ENCODE measurements at places on chromosomes 16 and 17. TPM values are rescaled to one million over a fixed set of nuclear protein-coding genes. Genes with fewer than 3 reads are reported as not detected.

Gene CLDN6
- total RNA-seq: not detected

Gene KRTAP4-1
- not detected for total RNA-seq

Gene SMARCE1
- 83.6 TPM for total RNA-seq

Gene KCNJ12
- 1.9 TPM for total RNA-seq

DNA sequence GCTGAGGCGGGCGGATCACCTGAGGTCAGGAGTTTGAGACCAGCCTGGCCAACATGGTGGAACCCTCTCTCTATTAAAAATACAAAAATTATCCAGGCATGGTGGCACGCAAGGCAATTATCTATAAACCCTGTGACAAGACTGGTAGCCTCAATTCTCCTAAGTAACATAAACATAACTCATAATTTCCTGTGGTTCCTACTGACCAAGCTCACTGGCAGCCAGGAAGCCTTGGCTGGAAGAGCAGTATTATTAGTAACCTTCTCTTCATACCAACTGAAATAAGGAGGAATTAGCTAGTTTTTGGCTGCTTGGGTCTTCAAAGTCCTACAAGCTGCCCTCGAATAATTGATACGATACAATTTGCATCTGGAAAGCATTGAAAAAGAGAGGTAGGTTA, 31.6 kb upstream of the LRRC37A3 start:
- H3K4me1 ChIP-seq: no peaks in the 10 kb centered on the region
- no peaks in the 10 kb centered on the region for H3K27me3 ChIP-seq
- no peak overlapping the region for H3K4me3 ChIP-seq

- H3K27ac ChIP-seq: no peak overlapping the region
- DNase-seq: no peak
- H3K4me1 ChIP-seq: no peaks in the 10 kb centered on the region
- no peaks in the 10 kb centered on the region for H3K36me3 ChIP-seq
- no peaks in the 10 kb centered on the region for H3K27me3 ChIP-seq
These were observed 235.3 kb downstream of the CDH13 start for GRCh38 chr16:82862057-82862456.

GRCh38 chr16:17350207-17350606, 120.6 kb downstream of the XYLT1 start:
- no peak overlapping the region for H3K4me3 ChIP-seq
- H3K27me3 ChIP-seq: no peaks in the 10 kb centered on the region
- H3K4me1 ChIP-seq: peaks cover 56% of the 10 kb centered on the region
- no peak for DNase-seq
- no peaks in the 10 kb centered on the region for H3K36me3 ChIP-seq

DNA sequence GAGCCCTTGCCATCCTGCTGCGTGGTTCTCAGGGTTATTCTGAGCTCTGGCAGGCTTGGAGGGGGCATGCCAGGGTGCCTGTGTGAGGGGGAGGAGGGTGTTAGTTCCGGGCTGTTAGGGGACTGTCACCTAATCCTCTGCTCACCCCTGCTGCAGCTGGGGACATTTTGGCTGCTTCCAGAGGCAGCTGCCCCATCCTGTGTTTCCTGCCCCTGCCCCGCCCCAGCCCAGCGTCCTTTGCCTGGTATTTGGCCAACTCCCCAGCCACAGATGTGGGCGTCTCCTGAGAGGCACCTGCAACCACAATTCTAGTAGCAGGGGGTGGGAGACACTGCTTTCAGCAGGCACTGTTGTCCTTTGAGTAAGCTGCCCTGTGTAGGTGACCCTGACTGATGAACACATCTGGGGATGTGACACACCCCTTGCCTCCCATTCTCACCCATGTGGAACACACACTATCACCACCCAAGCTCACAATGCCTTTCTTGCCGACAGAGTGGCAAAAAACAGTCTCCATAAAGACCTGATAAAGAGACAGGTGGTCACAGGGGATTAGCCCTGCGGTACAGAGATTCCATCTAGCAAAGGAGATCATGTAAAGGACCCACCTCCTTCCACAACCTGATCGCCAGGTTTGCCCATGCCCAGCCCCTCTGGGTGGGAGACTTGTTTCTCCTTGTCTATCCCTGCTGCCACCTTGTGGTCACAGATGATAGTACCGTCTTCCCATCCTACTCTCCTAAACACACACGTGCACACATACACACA, at the start of gene CHRNE:
Gene CHRNE, minus strand, starts transcription at position 48 of the 768 bp plus-strand sequence. Its CDS starts 35 bp downstream, at position 13.
- peaks cover 44% of the 10 kb centered on the region for H3K4me1 ChIP-seq
- DNase-seq: peak; percentile 71
- peak within 1 kb of the TSS; percentile 30 for H3K4me3 ChIP-seq
- H3K36me3 ChIP-seq: no peaks in the 10 kb centered on the region

DNA sequence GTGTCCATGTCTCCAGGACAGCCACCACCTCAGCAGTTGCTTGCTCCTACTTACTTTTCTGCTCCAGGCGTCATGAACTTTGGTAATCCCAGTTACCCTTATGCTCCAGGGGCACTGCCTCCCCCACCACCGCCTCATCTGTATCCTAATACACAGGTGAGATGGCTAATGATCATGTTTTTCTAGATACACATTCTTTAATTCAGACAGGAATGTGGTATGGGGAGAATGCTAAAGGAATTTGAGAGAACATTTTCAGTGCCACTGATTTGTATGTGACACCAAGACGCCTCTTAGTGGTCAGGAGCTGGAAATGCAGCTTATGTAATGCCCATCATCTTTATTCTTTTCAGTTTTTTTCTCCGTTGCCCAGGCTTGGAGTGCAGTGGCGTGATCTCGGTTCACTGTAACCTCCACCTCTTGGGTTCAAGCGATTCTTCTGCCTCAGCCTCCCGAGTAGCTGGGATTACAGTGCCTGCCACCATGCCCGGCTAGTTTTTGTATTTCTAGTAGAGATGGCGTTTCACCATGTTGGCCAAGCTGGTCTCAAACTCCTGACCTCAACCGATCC, 8.9 kb upstream of the RAPGEFL1 start:
- no peaks in the 10 kb centered on the region for H3K27me3 ChIP-seq
- H3K27ac ChIP-seq: peak overlapping the region; percentile 47
- H3K4me1 ChIP-seq: peaks cover 8% of the 10 kb centered on the region
- DNase-seq: no peak

- H3K4me1 ChIP-seq: peaks cover 14% of the 10 kb centered on the region
- H3K36me3 ChIP-seq: peaks cover 10% of the 10 kb centered on the region
- H3K4me3 ChIP-seq: peak overlapping the region; percentile 31
- no peaks in the 10 kb centered on the region for H3K27me3 ChIP-seq
These were observed 9.3 kb downstream of the CENPX start for GRCh38 chr17:82013341-82013740.

GRCh38 chr16:86963600-86964575, 353.3 kb downstream of the C16orf95 start:
- H3K27ac ChIP-seq: no peak overlapping the region
- H3K4me1 ChIP-seq: no peaks in the 10 kb centered on the region
- no peak overlapping the region for H3K4me3 ChIP-seq
- H3K27me3 ChIP-seq: peaks cover 25% of the 10 kb centered on the region
- DNase-seq: no peak

- peaks cover 6% of the 10 kb centered on the region for H3K27me3 ChIP-seq
- no peaks in the 10 kb centered on the region for H3K4me1 ChIP-seq
- DNase-seq: no peak
These were observed 119.4 kb downstream of the FOXL1 start for GRCh38 chr16:86697715-86698114.

DNA sequence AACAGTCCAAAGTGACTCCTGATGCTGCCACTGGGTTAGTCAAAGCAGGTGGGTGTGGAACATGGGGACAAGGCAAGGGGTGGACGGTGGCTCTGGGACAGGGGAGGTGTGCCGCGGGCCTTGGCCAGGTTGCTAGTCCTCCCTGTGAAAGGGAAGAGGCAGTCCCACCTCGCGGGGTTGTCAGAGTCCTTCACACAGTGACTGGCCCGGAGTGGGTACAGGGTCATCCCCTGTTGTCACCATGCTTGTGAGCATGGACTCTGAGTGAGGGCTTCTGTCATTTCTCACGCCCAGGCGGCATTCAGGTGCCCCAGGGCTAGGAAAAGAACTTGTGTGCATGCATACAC, 3.1 kb upstream of the ZNF469 start:
- H3K36me3 ChIP-seq: no peaks in the 10 kb centered on the region
- no peak overlapping the region for H3K4me3 ChIP-seq
- no peak overlapping the region for H3K27ac ChIP-seq
- H3K27me3 ChIP-seq: peaks cover 34% of the 10 kb centered on the region
- peak; percentile 31 for DNase-seq

- no peaks in the 10 kb centered on the region for H3K27me3 ChIP-seq
- DNase-seq: no peak
- no peaks in the 10 kb centered on the region for H3K4me1 ChIP-seq
- H3K4me3 ChIP-seq: no peak overlapping the region
These were observed 207.9 kb upstream of the HSBP1 start for GRCh38 chr16:83599789-83600462.

Data from lower lobe of right lung (tissue), 2 donors.